ENCODE measurements at places on chromosomes 12 and 14. TPM values are rescaled to one million over a fixed set of nuclear protein-coding genes. Genes with fewer than 3 reads are reported as not detected.
A peak's percentile ranks its signal among the peaks of the same experiment; 100 is the strongest.

The CLEC14A gene
- 61.7 TPM for polyA plus RNA-seq

The CCDC196 gene
- not detected for polyA plus RNA-seq

DNA sequence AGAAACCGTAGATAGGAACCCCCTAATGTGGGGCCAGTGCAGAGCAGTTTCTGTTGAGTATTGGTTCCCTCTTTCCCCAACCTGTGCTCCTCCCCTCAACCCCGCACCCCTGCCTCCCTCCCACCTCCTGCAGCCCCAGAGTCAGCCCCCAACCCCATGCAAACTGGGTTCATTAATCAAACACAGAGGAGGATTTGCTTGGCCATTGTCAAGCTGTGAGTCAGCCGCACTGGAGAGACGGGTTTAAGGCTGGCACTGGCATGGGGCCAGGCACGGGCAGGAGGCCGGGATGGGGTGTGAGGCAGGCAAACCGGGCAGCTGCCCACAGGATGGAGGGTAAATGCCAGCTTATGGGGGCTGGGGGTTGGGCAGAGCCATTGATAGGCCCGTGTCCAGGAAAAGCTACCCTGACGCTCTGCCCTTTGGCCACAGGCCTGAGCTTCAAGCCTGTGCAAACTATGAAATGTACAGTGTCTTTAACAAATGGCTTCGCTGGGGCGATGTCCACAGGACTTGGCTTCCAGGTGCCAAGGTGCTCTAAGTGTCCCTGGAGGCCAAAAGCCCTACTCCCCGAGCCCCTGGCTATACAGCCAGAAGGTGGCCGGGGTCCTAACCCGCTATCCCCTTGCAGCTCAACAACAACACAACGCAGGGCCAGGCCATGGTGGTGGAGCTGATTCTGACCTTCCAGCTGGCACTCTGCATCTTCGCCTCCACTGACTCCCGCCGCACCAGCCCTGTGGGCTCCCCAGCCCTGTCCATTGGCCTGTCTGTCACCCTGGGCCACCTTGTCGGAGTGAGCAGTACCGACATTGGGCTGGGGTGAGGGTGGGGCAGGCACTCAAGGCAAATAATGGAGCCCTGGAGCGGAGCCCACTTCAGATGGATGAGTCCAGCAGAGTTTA, 1.4 kb downstream of the AQP5 start:
- H3K27me3 ChIP-seq, result peaks cover 76% of the 10 kb centered on the region
- H3K4me1 ChIP-seq, result peaks cover 32% of the 10 kb centered on the region
- H3K4me3 ChIP-seq, result no peak overlapping the region
- no peak overlapping the region for H3K27ac ChIP-seq

- H3K27me3 ChIP-seq, result no peaks in the 10 kb centered on the region
- no peak for DNase-seq
- H3K4me1 ChIP-seq, result no peaks in the 10 kb centered on the region
- H3K27ac ChIP-seq, result peak overlapping the region; percentile 79
- peak overlapping the region; percentile 84 for H3K4me3 ChIP-seq
These were observed 1.3 kb downstream of the TRAF3 start for GRCh38 chr14:102778338-102779083.

- H3K27ac ChIP-seq, result no peak overlapping the region
- no peaks in the 10 kb centered on the region for H3K4me1 ChIP-seq
- peaks cover 6% of the 10 kb centered on the region for H3K36me3 ChIP-seq
- DNase-seq, result no peak
These were observed 54.1 kb downstream of the CMKLR1 start for GRCh38 chr12:108285016-108285415.

GRCh38 chr12:59803735-59804134, 207.9 kb downstream of the SLC16A7 start:
- no peaks in the 10 kb centered on the region for H3K27me3 ChIP-seq
- H3K4me1 ChIP-seq, result no peaks in the 10 kb centered on the region
- H3K4me3 ChIP-seq, result no peak overlapping the region
- no peaks in the 10 kb centered on the region for H3K36me3 ChIP-seq

DNA sequence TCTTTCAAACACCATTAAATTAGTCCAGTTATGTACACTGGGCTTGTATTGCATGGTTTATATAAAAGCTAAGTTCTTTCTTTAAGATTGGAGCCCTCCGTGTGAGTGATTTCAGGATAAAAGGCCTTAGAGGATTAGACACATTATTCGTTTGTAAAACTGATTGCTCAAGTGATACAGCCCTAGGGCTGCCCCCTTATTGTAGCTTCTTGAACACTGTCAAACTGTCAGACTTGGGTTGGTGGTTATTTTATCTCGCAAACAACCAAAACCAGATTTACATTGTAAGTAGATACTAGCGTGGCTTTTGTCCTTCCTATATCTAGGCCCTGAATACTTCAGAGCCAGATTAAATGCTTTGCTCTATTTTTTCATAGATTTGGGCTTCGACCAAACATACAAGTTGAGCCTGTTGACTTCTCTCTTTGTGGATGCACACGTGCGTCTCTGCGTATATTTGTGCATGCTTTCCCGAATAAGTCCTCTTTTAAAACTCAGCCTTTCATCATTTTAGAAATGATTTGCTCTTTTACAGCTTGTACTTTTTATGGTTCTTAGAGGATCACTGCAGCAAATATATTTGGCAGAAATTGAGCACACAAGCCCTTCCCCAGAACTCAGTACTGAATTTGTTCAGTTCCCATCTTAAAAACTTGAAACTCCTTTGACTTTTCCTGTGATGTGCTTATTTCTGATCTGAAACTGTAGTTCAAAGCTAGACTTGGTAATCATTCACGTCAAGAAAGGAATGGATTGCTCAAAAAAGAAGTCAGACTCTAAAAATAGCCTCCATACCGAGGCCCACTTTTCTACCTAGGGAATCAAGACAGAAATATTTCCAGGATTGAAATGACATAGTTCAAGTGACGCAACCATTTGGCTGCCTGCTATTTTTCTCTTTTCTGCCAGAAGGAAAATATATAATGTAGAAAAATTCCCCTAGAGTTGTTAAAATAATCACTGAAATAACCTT, 129.5 kb downstream of the ETV6 start:
- no peak overlapping the region for H3K4me3 ChIP-seq
- no peaks in the 10 kb centered on the region for H3K36me3 ChIP-seq
- no peak for DNase-seq
- no peaks in the 10 kb centered on the region for H3K27me3 ChIP-seq
- H3K27ac ChIP-seq, result peak overlapping the region; percentile 71
- peaks cover 36% of the 10 kb centered on the region for H3K4me1 ChIP-seq

GRCh38 chr12:66187036-66187435, 2.0 kb upstream of the IRAK3 start:
- H3K4me1 ChIP-seq, result peaks cover 49% of the 10 kb centered on the region
- DNase-seq, result no peak
- no peaks in the 10 kb centered on the region for H3K27me3 ChIP-seq
- no peak overlapping the region for H3K4me3 ChIP-seq
